ENCODE measurements at places on chromosomes 1 and 21.

DNA sequence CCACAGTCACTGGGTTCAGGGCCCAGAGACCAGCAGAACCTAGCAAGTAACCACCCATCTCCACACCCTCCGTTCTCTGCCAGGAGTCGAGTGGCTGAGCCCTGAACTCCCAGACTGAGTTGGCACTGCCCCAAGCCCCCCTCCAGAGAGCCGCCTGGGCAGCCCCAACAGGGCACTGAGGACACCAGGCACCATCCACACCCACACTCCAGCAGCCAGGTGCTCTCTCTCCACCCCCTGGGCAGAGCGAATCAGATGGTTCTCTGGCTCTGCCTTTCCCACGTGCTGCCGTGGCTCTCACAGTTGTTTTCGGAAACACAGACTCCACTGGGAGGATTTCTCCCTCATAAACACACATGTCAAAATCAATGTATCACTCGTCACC, 13.6 kb downstream of the WDR4 start:
- DNase-seq = no peak

GRCh38 chr1:27284425-27285273, 37.3 kb upstream of the TMEM222 start:
- DNase-seq = peak; percentile 93

- no peak for DNase-seq
These were observed 522.4 kb upstream of the ZRANB2 start for GRCh38 chr1:71603044-71603776.

GRCh38 chr21:32347977-32348376, 44.8 kb downstream of the URB1 start:
- no peak for DNase-seq

Measured in CD4-positive, alpha-beta T cell treated with Interleukin-6 for 4 hours (primary cell).